ENCODE measurements at places on chromosomes 12 and 14.
A peak's percentile ranks its signal among the peaks of the same experiment; 100 is the strongest.

DNA sequence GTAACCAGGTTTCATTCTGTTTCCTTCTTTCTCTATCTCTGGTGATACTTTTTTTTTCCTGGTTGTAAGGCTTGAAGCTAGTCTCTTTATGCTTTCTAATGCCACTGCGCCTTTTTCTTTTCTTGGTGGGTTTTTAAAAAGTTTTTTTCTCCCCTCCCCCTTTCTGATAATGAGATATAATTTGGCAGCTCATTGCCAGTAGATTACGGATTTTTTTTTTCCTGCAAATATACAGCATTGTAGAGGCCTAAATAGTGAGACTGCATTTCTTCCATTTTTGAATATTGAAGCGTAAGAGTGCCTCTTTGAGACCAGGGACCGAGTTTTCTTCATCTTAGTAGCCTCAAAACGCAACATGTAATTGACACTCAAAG, 1.1 kb downstream of the PAPOLA start:
- peak; percentile 2 for DNase-seq

DNA sequence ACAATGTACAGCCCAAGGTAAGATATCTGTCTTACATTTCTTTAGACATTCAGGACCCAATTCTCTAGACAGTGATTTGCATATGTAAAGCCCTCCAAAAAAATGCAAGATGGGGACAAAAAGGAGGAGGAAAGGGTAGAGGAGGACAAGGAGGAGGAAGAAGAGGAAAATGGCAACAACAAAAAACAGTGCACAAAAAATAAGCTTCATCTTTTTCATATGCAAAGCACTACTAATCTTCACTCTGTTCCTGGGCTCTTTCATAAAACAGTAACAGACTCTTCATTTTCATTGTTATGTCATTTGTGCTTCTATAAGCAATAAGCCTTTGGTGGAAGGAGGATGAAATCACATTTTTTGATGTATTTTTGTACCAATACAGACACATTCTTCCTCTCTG, 61.4 kb downstream of the KCNH5 start:
- DNase-seq, result no peak

DNA sequence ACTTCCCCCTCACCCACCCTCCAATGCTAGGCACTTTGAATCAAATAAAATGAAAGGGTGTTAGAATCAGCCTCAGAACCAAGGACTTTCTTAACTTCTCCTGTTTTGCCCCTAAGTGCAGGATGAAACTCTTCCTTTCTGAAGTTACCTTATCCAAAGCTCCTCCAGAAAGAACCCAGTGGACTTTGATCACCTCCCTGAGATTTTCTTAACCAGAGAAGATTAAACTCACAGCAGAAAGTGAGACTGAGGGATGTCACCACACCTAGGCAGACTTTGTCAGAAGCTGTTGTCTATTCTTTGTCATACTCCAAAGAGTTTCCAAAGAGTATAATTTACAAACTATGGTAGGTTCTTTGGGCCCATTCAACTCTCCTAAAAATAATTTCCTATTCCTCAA, 14.2 kb upstream of the RNASE3 start:
- DNase-seq, result no peak

DNA sequence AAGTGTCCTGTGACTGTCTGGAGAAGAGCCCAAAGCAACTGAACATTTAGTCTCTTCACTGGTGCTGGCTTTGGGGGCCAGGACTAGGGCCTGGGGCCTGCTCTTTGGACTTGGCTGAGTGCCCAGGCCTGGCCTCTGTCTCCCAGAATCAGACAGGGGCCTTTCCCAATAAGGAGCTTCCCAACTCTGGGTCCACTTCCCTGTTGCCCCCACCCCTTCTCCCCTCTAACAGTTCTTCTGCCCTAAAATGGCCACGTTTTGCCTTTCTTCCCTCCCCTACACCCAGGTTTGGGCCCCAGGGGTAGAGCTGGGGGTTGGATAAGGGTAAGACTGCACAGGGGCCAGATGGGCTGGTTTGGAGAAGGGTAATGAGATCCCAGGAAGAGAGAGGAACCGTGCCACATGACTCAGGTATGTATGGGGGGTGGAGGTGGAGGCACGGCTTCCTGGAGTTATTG, 10.0 kb upstream of the ITGA5 start:
- DNase-seq, result no peak

DNA sequence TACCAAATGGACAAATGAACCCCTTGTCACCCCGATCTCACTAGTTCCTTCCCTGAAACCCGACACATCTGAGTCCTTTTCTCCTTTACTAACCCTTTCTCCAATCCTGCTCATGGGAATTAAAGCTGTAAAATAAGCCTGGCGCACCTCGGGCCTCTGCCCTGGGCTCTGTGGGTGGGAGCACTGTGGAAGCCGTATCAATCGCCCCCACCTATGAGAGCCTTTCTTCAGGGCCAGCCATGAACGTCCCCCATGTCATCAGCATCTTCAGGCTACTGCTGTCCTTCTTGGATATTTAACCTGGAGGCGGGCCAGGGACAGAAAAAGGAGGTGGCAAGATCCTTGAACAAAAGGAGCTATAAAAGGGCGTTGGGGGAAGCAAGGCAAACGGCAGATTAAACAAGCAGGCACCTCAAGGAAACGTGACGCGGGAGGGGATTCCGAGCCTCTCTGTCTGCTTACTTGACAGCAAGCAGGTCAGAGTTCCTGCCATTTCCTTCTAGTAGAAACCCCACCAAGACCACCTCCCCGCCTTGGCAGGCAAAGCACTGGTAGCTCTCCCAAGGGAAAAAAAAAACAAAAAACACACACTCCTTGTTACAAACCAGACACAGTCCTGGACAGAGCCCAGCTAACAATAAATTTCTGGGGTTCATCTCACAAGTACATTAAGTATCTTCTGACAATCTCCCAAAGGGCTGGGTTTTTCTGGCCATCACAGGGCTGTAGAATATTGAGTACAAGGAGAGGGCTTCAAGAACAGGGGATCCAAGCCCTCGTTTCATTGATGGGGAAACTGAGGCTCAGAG, 62.9 kb downstream of the DPF3 start:
- no peak for DNase-seq

DNA sequence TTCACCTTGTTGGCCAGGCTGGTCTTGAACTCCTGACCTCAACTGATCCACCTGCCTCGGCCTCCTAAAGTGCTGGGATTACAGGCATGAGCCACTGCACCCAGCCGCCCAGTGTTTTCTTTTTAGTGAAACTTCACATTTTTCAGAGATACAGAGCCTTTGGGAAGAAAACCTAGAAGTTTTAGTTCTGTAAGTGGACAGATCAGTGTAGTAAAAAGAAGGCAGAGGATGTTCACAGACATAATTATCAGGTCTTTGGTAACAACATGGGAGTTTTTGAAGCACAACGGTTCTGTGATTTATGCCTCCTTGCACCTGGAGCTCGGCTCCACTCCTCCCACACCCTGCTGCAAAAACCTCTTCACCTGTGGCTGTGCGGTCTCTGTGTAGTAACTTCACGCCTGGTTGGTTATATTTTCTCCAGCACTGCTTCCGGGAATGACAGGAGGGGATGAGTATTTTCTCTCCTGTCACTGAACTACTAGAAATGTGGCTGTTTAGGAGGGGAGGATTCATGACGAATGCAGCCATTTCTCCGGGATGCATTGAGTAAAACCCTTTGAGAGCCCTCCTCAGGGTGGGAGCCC, 67.0 kb downstream of the ARF6 start:
- DNase-seq, result no peak

GRCh38 chr12:442235-442884, 17.4 kb upstream of the B4GALNT3 start:
- peak; percentile 86 for DNase-seq

DNA sequence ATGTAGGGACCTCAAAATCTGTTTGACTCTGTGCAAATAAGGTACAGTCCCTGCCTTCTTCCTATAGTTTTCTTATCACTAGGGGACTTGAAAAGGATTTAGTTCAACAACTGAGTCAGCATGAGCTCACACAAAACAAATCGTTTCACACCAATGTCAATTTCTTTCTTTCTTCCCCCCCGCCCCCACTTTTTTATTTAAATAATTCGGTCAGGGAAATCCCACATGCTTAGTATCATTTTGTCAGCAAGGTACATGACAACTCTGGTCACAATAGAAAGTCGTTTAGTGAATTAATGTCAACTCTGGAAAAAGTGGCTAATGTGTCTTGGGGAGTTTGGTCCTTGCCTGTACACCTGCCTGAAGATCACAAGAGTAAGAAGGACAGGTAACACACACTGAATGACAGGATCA, 232.2 kb upstream of the PLEKHG7 start:
- DNase-seq, result no peak

GRCh38 chr14:99344051-99344758, 72.2 kb upstream of the BCL11B start:
- DNase-seq, result no peak

DNA sequence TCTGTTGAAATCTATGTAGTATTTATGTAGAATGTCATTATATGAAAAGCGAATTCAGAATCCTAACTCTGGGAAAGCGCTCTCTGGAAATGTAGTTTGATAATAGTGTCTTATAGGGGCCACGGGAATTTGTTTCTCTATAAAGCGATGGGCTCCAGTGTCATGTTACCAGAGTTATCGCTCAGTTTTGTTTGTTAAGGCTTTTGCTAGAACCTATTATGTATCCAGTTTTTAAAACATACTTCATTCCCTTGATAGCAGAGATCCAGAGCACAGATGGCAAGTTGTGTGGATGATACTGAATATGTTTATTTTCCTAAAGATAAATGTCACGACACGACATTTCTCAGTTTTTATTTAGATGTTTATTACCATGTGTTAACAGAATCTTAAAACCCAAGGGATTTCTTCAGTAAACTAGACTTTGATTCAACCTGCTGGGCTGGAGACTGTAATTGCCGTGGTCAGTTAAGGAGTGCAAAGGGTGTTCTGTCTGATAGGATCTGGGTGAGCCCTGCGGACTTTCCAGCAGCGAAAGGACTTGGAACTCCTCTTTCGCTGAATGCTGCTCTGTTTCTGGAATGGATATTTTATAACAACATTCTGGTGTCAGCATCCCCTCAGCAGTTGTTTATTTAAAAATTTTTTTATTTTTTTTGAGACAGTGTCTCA, 1.7 kb upstream of the DNAH10 start:
- DNase-seq, result no peak

- DNase-seq, result no peak
These were observed 9.6 kb downstream of the FAIM2 start for GRCh38 chr12:49893753-49894750.

DNA sequence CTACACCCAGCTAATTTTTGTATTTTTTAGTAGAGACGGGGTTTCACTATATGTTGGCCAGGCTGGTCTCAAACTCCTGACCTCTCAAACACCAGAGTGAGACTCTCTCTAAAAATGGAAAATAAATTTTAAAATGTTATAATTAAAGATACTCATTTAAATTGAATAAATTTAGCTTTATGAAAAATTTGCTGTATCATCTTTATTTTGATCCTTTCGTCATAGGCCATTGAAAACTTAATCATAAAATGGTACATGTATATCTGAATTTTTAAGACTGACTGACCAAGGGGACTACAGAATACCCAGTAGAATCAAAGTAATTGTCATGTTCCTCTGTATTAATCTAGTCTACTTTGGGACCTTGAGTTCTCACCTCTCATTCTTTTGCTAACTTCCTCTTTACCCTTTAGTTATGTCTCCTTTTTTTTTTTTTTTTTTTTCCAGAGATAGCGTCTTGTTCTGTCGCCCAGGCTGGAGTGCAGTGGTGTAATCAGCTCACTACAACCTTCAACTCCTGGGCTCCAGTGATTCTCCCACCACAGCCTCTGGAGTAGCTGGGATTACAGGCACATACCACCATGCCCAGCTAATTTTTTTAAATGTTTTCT, 9.5 kb downstream of the RAB5B start:
- no peak for DNase-seq

- no peak for DNase-seq
These were observed 17.5 kb downstream of the BIN2 start for GRCh38 chr12:51306507-51306906.

DNA sequence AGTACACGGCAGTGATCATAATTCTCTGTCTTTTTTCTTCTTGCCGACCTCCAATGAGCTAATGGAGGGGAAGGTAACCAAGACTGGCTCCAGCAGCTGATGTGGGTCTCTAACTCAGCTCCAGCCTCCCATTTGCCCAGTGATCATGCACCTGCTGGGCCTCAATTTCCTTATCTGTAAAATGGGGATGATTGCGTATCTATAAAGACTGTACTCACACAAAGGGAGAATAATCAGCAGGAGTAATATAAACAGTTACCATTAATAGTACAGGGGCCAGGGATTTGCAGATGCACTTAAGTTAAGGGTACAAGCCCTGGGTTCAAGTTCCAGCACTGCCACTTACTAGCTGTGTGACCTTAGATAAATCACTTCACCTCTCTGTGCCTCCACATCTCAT, 204.9 kb upstream of the LHX5 start:
- DNase-seq, result no peak

GRCh38 chr14:99995700-99996356, 69.4 kb upstream of the EVL start:
- DNase-seq, result no peak

DNA sequence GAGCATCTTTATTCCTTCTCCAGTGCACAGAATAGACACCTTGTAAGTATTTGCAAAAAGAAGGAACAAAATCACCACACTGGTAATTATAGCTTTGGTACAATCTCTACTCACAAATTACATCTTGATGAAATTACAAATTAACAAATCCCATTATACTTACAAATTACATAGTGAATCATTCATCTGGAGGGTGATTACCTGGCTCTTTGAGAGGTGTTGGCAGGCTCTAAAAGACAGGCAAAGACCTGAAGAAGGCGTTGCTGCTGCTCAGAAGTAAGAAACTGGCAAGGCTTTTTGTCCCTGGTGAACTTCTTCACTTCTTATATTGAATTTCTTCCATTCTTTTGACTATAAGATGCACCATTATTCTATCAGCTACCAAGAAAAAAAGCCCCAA, 21.7 kb upstream of the LMNTD1 start:
- DNase-seq, result no peak

DNA sequence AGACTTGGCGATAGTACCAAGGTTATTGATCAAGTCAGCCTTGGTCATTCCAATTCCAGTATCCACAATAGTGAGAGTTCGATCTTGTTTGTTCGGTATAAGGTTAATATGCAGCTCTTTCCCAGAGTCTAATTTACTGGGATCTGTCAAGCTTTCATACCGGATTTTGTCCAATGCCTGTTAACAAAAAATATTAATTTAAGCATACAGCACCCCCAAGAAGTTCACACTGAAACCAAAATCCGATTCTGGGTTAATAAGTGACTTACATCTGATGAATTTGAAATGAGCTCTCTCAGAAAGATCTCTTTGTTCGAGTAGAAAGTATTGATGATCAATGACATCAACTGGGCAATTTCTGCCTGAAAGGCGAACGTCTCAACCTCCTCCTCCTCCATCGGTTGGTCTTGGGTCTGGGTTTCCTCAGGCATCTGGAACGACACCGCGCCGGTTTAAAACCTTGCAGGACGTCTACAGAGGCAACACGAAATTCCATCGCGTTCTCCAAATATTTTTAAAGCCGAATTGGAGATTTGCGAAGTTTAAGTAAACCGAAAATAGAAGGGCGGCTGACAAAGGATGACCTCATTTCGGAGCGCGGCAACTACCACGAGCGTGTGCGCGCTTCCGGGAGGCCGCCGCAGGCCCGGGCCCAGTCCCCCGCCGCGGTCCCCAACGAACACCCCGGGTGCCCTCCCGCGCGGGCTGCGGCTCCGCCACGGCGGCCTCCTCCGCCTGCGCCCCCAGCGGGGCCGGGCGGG, 716 bp downstream of the HSP90AA1 start:
- DNase-seq, result peak; percentile 73

GRCh38 chr12:51589060-51589459, 2.0 kb upstream of the SCN8A start:
- no peak for DNase-seq

- no peak for DNase-seq
These were observed 84.2 kb upstream of the MDM1 start for GRCh38 chr12:68416350-68416749.

- no peak for DNase-seq
These were observed 90.3 kb downstream of the RPS6KA5 start for GRCh38 chr14:90970167-90970600.

- no peak for DNase-seq
These were observed 38.8 kb downstream of the SLC15A5 start for GRCh38 chr12:16238661-16239060.
